Activated CD8-positive, alpha-beta T cell treated with anti-CD3 and anti-CD28 coated beads for 36 hours (primary cell): ENCODE measurements at places on chromosomes 13 and 19. TPM values are rescaled to one million over a fixed set of nuclear protein-coding genes. Genes with fewer than 3 reads are reported as not detected.

DNA sequence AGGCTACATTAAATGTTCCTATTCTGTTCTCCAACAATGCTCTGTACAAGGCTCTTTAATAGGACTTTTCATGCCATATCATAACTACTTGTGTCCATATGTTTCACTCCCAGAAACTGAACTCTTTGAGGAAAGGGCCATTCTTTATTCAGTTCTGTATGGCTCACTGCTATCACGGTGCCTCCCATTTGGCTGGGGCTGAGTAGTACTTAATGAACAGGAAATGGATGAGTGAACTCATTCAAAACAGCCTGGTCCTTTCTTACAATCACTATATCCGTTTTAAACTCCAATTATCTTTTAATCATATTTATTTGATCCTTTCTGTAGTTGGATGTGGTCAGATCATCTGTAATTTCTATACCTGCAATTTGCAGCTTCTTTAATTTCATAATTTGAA lies 410.6 kb downstream of the TBC1D4 start:
- DNase-seq = no peak

DNA sequence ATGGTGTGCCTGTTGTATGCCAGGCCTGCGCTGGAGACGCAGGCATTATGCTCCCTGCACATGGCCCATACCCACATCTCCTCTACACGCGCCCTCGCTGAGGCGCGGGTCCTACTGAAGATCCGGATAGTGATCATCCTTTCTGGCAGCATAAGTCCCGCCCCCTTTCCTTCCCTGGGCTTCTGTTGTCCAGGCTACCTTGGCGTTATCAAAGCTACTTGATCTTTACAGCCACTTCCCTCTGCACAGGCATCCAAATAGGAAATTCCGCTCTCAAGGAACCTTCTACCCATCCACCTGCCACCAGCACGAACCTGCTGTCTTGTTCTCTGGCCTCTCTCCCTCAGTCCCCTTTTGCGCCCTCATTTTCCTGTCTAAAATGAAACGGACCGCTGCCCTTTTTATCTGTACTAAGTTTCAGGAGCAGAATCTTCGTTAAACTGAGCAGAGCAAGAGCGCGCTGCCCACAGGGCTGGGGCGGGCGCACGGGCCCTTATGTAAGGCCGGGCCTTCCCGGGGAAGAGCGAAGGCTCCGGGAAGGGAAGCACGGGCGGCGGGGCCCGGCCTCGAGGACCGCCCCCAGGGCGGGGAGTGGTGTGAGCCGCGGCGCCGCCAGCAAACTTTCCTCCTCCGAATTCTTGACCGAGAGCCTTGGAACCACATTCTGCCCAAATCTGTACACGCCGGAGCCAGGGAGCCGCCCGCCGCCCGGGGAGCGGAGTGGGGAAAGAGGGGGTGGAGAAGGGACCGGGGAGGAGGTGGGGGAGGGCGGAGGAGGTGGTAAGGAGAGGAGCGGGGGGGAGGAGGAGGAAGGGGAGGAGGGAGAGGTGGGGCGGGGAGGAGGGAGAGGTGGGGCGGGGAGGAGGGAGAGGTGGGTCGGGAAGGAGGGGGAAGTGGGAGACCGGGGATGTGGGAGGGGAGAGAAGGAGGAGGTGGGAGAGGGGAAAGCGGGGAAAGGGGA lies 920 bp upstream of the UBE2L5 start:
- peak; percentile 29 for DNase-seq

DNA sequence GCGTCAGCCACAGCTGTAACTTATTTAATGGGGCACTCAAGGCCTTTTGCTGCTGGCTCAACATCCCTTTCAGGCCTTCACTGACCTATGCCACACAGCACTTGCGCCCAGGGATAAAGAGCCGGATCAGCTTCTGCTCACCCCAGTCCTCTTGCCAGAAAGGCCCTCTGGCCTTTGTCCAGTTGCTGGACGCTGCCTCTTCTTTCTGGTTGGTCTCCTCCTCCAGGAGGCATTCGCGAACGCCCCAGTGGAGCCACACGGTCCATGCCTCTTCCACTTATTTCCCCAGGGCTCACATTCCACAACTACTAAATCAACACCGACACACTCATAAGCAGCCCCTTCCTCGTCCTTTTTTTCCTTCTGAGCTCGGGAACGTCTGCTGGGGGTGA lies 3.7 kb upstream of the ZNF329 start:
- DNase-seq = peak; percentile 5

GRCh38 chr19:16458391-16459341 lies 13.1 kb downstream of the EPS15L1 start:
- no peak for DNase-seq

DNA sequence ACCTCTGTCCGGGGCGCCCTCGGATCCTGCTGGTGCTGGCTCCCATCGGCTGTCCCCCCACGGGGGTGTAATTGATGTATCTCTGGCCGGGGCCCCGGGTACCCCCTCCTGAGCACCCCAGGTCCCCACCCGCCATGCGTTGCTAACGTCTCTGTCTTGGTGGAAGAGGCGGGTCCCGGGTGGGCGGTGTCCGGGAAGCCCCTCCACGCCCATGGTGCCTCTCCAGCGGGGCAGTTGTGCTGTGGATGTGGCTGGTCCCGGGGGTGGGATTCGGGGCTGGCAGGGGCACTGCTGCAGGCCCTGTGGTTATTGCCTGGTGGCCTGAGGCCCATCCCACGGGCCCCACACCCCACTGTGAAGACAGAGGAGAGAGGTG lies 4.9 kb downstream of the DIRAS1 start:
- DNase-seq = no peak

DNA sequence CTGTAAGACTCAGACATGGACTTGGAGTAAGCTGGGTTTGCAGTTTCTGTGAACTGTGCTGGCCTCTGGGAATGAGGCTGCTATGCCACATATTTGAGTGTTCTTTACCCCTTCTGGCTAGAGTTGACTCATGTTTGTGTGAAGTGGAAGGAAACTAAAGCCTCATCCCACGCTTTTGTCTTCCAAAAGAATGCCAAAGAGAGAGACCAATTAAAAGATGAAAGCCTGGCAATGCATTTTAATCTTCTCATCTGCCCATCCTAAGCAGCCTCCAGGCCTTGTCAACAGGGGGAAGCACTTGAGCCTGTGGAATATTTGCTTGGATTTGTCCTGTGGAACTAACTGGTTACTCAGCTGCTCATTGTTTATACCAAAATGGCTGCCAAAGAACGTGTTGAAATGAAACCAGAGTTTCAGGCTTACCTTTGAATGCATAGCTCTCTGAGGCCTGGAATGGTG lies 49.1 kb downstream of the LMO7 start:
- peak; percentile 4 for DNase-seq

GRCh38 chr13:74117207-74117705 lies 16.9 kb downstream of the KLF12 start:
- no peak for DNase-seq

DNA sequence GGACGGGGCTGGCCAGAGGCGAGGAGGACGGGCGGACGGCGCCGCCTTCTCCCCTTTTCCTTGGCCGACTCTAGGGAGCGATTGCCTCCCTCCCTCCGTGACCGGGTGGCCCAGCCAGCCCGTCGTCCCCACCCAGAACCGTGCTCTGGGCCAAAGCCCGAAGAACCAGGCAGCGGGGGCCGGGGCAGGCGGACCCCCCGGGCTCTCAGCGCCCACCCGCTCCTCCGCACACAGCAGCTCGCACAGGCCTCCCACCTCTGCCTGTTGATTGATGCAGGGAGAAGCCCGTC lies 9.3 kb upstream of the MARCHF2 start:
- no peak for DNase-seq

DNA sequence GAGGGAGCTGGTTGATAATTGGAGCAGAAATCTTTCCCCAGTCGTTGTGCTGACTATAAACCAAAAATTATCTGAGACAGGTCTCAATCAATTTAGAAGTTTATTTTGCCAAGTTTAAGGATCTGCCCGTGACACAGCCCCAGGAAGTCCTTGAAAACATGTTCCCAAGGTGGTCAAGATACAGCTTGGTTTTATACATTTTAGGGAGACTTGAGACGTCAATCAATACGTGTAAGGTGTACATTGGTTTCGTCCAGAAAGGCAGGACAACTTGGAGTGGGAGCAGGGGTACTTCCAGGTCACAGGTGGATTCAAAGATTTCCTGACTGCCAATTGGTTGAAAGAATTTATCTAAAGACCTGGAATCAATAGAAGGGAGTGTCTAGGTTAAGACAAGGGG lies 17.6 kb downstream of the CFAP97D2 start:
- no peak for DNase-seq

IL17D gene
- 0.49 TPM for total RNA-seq

MUC16 gene
- total RNA-seq = not detected
